ENCODE measurements at places on chromosomes 3 and 15.

DNA sequence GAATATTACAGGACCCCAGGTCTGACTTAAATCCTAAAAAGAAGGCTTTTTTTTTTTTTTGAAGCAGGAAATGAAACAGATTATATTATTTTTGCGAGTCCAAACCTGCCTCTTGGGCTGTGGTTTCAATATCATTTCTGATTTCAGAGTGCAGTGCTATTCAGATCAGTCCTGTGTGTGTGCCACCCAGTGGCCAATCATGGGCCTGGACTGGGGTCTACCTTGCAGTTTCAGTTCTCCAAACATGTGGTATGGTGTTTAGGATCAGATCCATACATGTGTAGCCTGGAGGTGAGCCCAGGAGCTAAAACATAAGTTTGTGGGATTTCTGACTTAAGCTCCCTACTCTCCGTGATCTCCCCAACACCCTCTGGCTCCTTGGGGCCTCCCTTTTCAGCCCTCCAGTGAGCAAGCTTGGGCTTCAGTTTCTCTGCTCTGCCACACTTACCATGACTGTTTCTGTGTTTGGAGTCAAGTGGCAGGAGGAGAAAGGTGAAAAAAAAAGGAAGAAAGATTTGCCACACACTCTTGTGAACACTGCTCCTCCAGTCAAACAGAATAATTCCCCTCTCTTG lies 12.1 kb upstream of the THSD4 start:
- DNase-seq = peak; percentile 51

DNA sequence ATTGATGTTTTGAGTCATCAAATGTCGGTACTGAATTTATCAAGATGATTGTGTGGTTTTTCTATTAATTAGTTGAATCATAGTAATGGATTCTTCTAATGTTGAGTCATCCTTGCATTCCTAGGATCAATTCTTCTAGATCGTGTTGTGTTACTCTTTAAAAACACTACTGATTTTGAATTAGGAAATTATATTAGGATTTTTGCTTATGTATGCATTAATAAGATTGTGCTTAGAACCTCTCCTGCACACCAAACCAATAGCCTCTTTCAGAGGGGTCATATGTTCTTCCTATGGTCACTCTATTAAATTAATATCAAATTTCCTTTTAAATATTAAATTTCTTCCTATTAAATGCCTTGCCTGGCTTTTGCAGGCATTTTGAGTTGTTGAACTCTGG lies 151.7 kb upstream of the TOPAZ1 start:
- no peak for DNase-seq

GRCh38 chr3:122680475-122681283 lies at the start of gene PARP14:
Gene PARP14 (plus strand): TSS chr3:122680839. CDS start chr3:122680884, 45 bp downstream.
- peak; percentile 83 for DNase-seq

DNA sequence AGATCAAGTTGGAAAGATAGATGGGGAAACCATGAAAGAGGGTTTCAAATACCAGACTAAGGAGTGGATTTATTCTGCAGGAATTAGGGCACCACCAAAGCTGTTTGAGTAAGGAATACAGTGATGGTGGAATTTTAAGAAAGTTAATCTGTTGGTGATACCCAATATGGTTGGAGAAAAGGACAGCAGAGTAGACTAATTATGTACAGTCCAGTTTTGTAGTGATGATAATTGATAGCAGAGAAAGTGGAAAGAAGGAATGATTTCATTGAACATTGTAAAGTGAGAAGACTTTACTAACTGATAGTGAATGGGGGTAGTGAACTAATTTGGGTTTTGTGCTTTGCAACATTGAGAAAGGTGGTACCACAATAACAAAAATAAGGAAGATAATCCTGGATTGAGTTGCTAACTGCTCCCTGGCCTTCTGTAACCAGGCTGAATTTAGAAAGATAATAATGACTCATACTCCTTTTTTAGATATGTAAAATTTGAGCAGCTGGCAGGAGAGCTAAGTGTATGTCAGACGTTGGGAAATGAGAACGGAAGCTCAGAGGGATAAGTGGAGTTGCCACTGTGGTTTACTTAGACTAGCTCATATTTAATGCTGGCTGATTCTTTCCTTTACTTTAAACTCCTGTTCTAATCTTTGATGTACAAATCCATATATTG lies 16.9 kb downstream of the TCAIM start:
- DNase-seq = no peak

DNA sequence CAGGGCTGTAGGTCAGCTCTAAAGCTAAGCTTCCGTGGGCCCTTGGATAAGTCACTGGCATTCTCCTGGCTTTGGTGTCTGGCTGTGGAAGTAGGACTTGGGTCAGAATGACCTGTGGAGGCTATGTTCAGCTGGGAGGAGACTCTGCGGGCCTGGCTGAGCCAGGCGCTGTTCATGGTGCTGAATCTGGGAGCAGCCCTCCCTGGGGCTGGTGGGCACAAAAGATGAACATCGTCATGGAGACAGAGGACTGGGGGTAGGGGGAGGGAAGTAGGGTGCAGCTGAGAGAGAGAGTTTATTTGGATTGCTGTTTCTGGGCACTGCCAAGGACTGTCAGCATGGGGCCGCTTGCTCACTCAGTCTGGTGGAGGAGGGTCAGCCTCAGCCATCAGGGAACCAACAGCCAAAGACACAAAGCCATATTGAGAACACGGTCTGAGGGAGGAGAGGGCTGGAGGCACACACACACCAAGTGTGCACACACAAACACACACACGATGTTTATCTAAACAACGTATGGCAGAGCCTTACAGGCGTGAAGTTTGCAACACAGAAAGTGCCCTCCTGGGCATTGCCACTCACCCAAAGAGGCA lies 120.7 kb upstream of the LINGO1 start:
- peak; percentile 37 for DNase-seq

All from ACHN (cell line).